Activated naive CD4-positive, alpha-beta T cell (primary cell): ENCODE measurements at places on chromosomes 11 and 22.

GRCh38 chr11:12854297-12854661 is 154.8 kb upstream of the RASSF10 start:
- DNase-seq: no peak

- no peak for DNase-seq
These were observed 1.7 kb upstream of the RTCB start for GRCh38 chr22:32413719-32414118.

DNA sequence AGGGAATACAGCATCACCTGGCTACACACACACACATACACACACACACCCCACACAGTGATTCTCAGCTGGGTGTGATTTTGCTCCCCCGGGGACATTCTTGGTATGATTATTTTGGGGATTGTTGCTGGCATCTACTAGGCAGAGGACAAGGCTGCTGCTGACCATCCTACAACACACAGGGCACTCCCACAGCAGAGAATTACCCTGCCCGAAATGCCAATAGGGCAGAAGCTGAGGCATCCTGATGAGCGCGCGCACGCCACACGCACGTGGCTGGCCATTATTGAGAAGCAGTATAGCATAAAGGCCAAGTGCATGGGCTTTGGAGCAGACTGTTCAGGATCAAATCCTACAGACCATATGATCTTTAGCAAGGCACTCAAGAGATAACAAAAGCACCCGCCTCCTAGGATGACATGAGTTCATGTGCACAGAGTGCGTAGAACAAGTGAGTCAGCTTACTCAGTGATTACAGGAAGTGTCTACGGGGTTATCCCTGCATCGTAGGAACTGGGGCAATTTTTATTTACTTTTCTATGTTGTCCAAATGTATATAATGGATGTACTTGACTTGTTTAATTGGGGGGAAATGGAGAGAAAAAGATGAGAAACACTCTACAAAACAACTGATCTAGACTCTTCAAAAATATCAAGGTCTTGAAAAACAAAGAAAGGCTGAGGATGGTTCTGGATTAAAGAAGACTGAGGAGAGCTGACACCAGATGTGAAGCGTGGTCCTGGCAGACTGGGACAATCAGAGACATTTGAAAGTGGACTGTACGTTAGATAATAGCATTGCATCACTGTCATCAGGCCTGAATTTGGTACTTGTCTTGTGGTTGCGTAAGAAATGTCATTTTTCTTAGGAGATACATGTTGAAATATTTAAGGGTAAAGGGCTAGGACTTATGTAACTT is 7.2 kb upstream of the EHD1 start:
- DNase-seq: no peak

DNA sequence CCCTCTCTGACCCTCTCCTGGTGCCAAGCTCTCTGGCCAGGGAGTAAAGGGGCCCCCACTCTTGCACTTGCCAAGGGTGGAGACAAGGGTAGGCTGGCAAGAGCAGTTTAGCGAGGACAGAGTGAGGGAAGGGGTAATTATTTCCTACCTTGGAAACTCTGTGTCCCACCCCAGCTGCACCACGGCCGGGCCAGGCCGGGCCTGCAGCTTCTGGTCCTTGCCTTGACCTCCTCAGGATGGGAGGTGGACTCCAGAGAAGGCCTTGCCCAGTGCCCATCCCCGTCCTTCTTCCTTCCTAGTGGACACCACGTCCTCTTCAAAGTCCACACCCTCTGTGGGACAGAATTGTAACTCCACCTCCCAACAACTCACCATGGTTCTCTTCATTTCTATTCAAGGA is 18.4 kb upstream of the OSBPL5 start:
- DNase-seq: no peak

DNA sequence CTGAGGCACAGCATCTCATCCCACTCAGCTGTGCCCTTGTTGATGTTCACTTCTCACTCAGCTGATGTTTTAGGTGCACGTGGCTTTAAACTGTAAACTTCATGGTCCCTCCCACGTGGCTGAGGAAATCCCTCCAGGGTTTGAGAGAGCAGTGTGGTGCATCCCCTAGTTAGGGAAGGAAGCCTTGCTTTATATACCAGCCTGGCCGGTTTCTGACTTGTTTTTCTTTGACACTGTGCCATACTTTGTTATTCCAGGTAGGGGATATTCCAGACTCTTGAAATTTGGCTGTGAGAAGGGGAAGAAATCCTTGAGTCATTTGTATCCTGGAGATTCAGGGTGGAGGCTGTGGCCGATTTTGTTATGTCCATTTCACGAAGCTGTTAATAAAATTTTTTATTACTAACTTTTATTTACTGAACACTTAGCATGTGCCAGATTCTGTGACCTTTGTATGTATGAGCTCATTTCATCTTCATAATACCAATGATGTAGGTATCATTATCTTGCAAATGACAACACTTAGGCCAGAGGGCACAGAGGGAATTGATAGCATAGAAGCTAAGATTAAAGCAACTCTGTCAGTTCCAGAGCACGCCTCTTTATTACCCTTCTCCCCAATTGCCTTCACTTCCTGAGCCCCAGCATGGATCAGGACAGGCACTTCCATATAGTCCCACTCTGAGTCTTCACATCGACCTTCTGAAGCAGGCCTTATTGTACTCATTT is 116.6 kb downstream of the NAV2 start:
- DNase-seq: no peak

- no peak for DNase-seq
These were observed 62.6 kb downstream of the CYTH4 start for GRCh38 chr22:37344735-37345449.
